ENCODE measurements at places on chromosomes 12 and 14. TPM values are rescaled to one million over a fixed set of nuclear protein-coding genes. Genes with fewer than 3 reads are reported as not detected.

DNA sequence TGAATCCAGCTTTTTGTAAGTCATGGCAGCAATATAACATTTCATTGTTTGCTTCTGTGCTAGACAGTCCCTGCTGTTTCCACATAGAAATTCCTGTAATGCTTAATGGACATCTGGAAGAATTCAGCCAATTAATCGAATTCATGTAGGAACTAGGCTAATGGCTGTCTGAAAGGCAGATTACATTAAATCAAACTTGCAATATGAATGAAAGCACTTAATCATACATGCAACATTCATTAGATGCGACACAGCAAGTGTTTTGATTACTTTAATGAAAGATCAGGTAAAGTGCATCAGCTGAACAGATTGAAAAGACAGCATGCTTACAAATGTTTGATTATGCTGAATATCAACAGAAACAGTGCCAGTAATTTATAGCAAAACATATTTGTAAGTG lies 24.1 kb upstream of the INSM2 start:
- H3K36me3 ChIP-seq: no peaks in the 10 kb centered on the region
- no peak overlapping the region for H3K27ac ChIP-seq
- H3K27me3 ChIP-seq: peaks cover 7% of the 10 kb centered on the region
- no peak overlapping the region for H3K4me3 ChIP-seq

GRCh38 chr12:4775936-4776335 lies 55.7 kb downstream of the GALNT8 start:
- H3K27me3 ChIP-seq: peaks cover 4% of the 10 kb centered on the region
- H3K4me3 ChIP-seq: no peak overlapping the region
- DNase-seq: no peak

SMIM41 gene
- not detected for total RNA-seq

GRCh38 chr14:101823511-101824120 lies 62.1 kb downstream of the PPP2R5C start:
- H3K36me3 ChIP-seq: peaks cover 7% of the 10 kb centered on the region
- H3K27ac ChIP-seq: no peak overlapping the region
- no peak for DNase-seq

GRCh38 chr12:1932264-1932777 lies 13.9 kb upstream of the CACNA2D4 start:
- DNase-seq: no peak
- H3K27ac ChIP-seq: peak overlapping the region; percentile 23
- H3K4me1 ChIP-seq: peaks cover 64% of the 10 kb centered on the region
- no peak overlapping the region for H3K4me3 ChIP-seq
- H3K27me3 ChIP-seq: peaks cover 7% of the 10 kb centered on the region

LAG3 gene
- total RNA-seq: 1.0 TPM

GRCh38 chr12:71158361-71158882 lies 623 bp upstream of the TSPAN8 start:
- no peak for DNase-seq
- H3K4me1 ChIP-seq: peaks cover 14% of the 10 kb centered on the region
- no peak overlapping the region for H3K4me3 ChIP-seq
- peaks cover 3% of the 10 kb centered on the region for H3K27me3 ChIP-seq
- H3K27ac ChIP-seq: no peak overlapping the region

GRCh38 chr12:5395443-5396271 lies 36.3 kb upstream of the NTF3 start:
- H3K4me3 ChIP-seq: no peak overlapping the region
- no peak overlapping the region for H3K27ac ChIP-seq
- no peaks in the 10 kb centered on the region for H3K4me1 ChIP-seq
- no peaks in the 10 kb centered on the region for H3K36me3 ChIP-seq

GRCh38 chr12:26212988-26213387 lies 17.6 kb downstream of the SSPN start:
- no peak for DNase-seq
- H3K4me3 ChIP-seq: peak overlapping the region; percentile 14
- H3K27me3 ChIP-seq: no peaks in the 10 kb centered on the region
- H3K36me3 ChIP-seq: no peaks in the 10 kb centered on the region
- H3K4me1 ChIP-seq: peaks cover 27% of the 10 kb centered on the region

- no peak overlapping the region for H3K4me3 ChIP-seq
- H3K27ac ChIP-seq: peak overlapping the region; percentile 32
- H3K4me1 ChIP-seq: peaks cover 7% of the 10 kb centered on the region
- DNase-seq: no peak
- no peaks in the 10 kb centered on the region for H3K36me3 ChIP-seq
- H3K27me3 ChIP-seq: no peaks in the 10 kb centered on the region
These were observed 38.4 kb upstream of the CPM start for GRCh38 chr12:68971404-68971803.

PTPRR gene
- not detected for total RNA-seq
